ENCODE measurements at places on chromosomes 6 and 20.

DNA sequence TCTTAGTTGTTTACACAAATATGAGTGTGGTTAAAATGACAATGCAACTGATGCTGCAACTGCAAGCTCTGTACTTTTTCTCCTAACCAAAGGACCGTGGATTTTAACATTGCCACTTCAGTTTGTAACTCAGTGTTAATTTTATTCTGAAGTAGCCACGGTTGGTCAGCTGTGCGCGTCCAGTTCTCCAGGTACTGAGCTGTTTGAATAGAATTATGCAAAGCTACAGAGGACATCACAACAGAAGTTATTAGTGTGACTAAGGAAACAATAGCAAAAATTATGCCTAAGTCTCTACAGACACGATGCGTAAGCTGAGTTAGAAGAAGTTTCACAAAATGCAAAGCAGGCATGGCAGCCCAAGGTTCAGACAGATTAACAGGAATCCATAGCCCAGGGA lies 4.4 kb upstream of the ABHD12 start:
- no peak for DNase-seq

- no peak for DNase-seq
These were observed 214.2 kb downstream of the SYNDIG1 start for GRCh38 chr20:24683676-24684075.

- DNase-seq = no peak
These were observed 284.1 kb upstream of the PLN start for GRCh38 chr6:118263921-118264486.

- no peak for DNase-seq
These were observed 380.0 kb upstream of the MARCKS start for GRCh38 chr6:113476937-113477839.

- DNase-seq = no peak
These were observed 36.8 kb downstream of the HEBP2 start for GRCh38 chr6:138440758-138441357.

GRCh38 chr6:14889611-14890593 lies 356.0 kb upstream of the JARID2 start:
- DNase-seq = no peak

- DNase-seq = no peak
These were observed 230.8 kb downstream of the BCAS1 start for GRCh38 chr20:53839423-53840176.

- DNase-seq = no peak
These were observed 671.7 kb upstream of the CITED2 start for GRCh38 chr6:140046016-140046632.
